ENCODE measurements at places on chromosomes 16 and 17.

DNA sequence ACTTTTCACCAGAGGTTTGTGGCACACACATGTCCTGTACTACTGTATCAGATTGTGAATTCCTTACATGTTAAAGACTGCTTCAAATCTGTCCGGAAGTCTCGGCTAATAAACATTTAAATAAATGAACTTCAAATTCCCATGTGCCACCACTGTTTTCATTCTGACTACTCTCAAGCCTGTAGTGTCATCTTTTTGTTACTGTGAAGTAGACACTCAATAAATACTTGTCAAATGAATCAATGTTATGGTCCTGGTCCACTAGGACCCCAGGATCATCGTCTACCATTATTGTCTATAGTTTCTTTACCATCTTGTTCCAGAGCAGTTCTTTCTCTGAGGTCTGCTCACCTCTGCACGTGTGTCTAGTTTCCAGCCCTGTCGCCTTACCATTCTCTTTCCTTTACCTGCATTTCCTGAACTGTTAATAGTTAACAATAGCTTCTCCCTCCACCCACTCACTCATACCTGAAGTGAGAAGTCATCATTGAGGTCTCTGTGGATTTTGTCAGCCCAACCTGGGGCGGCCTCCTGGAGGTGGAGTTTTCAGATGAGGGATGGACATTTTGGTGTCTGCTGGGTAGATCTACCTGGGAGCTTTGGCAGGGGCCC lies 333.0 kb downstream of the SEC14L1 start:
- DNase-seq: no peak

GRCh38 chr17:67015001-67015400 lies 29.4 kb upstream of the CACNG1 start:
- no peak for DNase-seq

GRCh38 chr17:40477796-40478195 lies 23.6 kb downstream of the TNS4 start:
- DNase-seq: no peak

DNA sequence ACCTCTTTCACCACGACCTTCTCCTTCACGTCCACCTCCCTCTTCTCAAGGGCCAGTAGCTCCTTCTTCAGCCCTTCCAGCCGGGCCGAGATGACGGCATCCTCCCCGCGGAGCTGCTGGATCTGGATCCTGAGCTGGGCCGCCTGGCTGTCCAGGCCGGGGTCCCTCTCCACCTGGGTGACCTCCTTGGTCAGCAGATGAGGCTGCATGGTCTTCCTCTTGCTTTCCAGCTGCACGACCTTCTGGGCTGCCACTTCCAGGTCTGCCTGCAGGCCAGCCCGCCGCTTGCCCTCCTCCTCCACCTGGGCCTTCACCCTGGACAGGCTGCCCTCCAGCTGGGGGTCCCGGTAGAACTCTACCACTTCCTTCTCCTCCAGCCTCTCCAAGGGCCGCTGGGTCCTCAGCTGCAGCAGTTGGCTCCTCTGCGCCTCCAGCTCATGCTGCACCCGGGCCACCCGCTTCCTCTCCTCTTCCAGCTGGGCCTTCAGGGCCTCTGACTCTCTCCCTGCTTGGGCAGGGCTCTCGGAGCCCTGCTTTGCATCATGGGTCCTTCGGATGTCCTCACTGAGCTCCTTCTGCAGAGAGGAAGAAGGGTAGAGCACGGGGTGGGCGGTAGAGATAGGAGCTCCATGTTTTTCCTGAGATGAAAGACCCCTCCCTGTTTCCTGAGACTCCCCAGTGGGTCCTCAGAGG lies 9.5 kb downstream of the CDK3 start:
- no peak for DNase-seq

GRCh38 chr16:1397779-1398178 lies 16.7 kb downstream of the UNKL start:
- no peak for DNase-seq

GRCh38 chr16:46586011-46586577 lies 35.1 kb downstream of the SHCBP1 start:
- DNase-seq: no peak

- DNase-seq: no peak
These were observed 45.5 kb downstream of the TMEM132E start for GRCh38 chr17:34624767-34625383.

DNA sequence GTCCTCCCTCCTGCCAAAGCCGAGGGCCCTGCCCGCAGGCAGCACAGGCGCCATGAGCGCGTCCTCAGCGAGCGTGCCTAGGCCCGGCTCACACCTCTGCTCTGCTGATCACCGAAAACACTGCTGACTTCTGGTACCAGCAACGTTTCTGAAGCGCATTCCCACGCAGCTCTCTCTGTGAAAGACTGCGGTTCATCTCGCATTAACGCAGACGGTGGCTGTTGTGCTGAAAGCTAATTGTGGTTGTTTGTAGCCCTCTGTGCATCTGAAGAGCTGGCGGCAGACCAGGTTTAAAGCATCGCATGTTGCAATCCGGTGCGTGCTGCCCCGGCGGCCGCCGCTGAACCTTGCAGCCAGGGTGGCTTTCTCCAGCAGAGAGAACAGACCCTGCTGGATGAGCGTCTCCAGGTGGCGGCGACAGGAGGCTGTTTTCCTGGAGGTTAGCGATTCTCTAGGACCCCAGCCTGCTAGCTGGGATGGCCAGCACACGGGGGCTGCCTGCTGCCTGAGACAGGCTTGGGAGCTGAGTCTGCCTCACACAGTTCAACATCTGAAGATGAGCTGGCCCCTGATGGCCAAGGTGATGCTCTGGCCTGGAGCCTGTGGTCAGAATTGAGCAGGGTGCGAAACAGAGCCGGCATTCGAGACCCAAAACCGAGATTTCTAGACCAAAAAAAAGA lies 49.8 kb upstream of the CHMP6 start:
- no peak for DNase-seq

DNA sequence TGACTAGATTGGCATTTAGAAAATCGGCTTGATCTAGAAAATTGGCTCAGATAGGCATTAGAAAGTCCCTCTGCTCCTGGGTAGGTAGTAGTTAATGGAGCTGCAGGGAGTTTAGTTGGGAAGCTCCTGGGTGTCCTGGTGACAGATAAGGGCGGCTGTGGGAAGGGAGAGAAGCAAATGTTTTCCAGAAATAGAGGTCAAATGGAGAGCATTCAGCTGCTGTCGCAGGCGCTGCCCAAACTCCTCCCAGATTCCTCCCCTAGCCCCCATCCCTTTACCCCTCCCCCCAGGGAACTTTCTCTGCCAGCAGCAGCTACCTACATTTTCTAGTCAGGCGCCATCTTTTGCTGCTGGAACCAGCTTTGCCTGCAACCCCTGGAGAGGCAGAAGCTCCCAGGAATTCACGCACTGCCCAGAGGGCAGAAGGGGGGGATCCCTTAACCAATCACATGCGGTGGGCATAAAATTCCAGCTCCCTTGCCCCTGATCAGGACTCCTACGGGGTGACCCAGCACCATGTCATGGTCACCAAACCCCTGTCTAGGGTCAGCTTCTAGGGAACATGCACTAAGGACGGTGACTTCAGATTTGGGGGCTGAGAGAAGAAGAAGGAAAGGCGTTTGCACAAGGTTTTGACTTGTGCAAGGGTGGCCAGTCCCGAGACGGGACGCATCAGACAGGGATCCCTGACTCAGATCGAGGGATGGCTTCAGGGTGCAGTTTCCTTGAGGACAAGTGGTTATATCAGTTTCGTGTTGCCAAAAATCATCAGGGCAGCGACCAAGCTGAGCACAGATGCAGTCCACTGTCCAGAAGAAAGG lies 43.8 kb downstream of the SOCS1 start:
- DNase-seq: no peak

GRCh38 chr16:85376292-85377095 lies 236.6 kb upstream of the GSE1 start:
- no peak for DNase-seq

- DNase-seq: peak; percentile 69
These were observed 4.5 kb downstream of the PRSS27 start for GRCh38 chr16:2715519-2715918.

DNA sequence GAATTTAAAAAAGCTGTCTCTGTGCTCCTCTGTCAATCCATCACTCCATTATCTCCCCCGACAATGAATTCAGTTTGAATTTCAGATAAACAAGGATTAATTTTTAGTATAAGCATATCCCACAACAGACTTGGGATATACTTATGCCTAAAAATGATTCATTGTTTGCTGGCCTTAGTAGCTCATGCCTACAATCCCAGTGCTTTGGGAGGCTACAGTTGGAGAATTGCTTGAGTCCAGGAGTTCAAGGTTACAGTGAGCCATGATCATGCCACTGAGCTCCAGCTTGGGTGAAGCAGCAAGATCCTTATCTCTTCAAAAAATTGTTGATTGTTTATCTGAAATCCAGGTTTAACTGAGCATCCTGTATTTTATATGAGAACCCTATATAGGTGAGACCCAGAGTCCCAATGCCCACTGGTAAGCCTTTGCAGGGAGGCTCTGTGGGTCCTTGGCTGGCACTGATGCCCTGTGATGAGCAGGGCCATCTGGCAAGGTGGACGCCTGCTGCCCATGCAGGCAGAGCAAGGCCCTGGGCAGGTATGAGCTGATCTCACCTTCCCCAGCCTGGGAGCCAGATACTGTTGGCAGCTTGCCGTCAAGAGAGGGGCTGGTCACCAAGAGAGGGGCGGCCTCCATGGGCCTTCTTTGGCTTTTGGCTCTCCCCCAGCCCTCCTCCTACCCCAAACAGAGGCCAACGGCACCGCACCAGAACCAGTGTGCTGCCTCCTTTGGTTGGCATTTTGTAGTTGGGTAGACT lies 158.7 kb downstream of the SEC14L1 start:
- DNase-seq: no peak

DNA sequence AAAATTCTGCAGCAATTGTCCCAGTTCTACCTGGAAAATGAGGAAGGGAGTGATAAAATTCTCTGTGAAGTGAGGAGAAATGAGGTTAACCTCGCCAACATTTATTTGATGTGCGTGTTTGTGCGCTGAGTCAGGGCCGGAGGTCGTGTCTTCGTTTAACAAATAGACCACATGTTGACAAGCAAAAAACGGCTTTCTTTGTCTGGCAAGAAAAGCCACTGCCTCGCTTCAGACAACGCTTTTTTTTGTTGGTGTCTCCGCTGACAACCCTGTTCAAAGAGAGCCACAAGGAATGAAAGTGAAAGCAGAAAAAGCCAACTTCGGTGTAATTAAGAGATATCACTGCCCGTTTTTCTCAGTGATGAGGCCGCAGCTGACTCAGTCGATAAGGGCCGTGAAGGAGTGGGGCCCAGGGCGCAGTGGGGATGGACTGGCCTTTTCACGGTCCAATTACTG lies 510.6 kb downstream of the CDH13 start:
- no peak for DNase-seq
